ENCODE measurements at places on chromosomes 13 and 19.
A peak's percentile ranks its signal among the peaks of the same experiment; 100 is the strongest.

GRCh38 chr13:33285420-33286124 lies at the start of gene STARD13:
Gene STARD13 (minus strand): TSS chr13:33285755. CDS start chr13:33285638, 117 bp downstream.
- no peak for DNase-seq

DNA sequence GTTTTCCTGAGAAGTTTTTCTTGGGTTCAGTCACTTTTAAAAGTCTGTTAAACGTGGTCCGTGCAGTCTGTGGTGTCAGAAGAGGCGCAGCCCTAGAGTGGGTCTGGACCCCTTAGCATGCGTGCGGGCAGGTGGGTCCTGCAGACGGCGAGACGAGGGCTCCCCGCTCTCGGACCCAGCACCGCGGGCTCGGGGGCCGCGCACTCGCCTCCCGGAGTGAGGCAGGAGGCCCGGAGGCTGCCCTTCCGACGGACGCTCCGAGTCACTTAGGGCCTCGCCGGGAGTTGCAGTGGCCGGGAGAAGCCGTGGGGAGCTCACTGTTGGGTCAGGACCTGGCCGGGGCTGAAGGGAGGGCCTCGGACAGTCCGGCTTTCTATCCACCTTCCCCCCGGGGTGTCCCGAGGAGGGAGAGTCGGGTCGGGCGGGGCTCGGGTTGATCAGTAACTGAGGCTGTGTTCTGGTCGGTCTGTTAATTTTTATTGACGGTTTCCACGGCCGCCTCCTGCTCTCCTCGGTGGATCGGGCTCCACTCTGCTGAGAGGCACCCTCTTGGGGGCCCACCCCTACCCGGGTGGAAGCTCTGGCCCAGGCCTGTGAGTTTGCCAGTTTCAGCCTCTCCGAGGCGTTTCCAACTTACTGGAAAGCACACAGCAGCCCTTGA lies 1.3 kb downstream of the PTBP1 start:
- no peak for DNase-seq

GRCh38 chr19:7550987-7551761 lies 15.7 kb downstream of the PNPLA6 start:
- peak; percentile 20 for DNase-seq

DNA sequence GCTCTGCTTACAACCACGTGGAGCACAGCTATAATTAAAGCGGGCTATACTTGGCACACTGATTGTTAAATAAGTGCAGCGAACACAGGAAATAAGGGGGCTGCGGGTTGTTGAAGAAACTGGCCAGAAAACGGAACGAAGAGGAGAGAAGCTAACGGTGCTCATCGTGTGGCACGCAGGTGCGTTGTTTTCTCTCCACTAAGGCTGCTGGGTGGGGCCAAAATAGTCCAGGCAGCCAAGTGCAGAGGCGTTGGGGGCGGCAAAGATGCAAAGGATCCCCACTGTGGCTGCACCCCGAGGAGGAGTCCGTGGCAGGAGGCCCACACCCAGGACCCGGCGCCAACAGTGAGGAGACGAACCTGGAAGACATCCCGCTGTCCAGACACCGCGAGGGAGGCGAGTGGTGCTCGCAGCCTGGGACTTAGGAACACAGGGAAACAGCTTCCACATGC lies 8.1 kb upstream of the ARL11 start:
- no peak for DNase-seq

DNA sequence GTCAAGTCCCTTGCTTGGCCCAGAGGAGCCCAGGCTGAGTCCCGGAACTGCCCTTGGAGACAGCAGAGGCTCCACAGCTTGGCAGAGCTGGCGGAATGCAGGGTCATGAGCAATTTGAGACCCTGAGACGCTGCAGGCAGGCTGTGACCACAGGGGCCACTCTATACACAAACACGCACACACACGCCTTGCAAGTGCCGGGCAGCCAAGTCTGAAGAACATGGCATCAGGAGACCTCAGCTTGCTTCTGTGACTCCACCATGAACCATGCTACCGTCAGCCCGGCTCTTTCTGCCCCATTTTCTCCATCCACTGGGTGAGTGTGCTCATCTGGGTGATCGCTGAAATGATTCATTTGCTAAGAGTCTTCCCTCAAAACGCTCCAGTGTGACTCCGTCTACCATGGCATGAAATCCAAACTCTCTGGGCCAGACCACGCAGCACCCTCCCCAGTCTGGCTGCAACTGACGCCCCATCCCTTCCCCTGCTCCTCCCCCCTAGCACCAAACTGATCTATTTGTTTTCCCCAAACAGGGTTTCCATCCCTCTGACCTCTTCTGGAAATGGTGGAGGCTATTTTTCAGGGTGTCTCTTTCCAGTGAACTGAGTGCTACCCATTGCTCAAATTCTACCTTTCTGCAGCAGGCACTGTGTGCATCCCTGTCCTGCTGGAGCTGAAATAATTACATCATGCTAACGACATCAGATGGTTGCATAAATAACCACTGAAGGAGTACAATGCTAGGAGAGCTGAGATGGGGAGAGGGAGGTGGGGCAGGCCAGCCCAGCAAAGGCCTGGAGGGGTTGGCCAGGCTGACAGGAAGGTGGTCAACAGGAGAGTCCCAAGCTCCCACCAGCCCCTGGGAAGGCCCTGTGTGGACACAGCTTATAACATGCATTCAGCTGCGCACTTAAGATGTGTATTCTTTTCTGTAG lies 3.1 kb downstream of the CARS2 start:
- DNase-seq: no peak

- DNase-seq: no peak
Observed at GRCh38 chr13:40755082-40755700, 15.8 kb downstream of the MRPS31 start.

- DNase-seq: no peak
Observed at GRCh38 chr13:76635232-76636230, 250.7 kb downstream of the KCTD12 start.

DNA sequence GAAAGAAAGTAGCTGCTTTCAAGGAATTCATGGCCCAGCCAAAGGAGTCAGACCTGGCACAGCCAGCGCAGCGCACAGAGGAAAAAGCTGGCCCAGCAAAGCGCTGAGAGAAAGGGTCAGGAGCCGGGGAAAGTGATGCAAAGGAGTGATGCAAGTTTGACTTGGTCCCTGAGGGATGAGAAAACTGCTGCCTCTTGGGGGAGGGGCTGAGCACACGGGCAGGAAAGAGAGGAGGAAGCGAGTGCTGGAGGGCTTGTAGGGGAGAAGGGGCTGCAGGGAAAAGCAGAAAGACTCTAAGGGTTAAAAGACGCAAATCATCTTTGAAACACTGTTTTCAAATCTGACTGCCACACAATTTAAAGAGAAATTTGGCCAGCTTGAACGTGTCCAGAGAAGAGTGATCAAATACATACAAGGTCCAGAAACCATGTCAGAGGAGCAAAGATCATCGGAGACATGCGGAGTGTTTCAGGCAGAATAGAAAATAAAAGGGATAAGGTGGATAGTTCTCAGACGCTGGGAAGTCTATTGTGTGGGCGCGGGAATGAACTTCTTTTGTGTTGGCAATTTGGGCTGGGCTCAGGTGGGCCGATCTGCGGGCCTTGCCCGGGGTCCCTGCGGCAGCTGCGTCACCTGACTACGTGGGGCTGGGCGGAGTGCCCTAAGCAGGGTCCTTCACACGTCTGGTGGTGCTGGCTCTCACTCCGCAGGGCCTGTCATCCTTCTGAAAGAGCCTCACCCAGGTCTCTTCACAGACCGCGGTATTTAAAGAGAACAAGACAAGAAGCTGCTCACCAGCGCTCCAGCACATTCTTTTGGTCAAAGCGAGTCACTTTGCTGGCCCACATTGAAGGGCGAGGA lies 18.1 kb downstream of the N4BP2L1 start:
- no peak for DNase-seq

GRCh38 chr19:45352062-45352461 lies 11.5 kb downstream of the KLC3 start:
- no peak for DNase-seq

DNA sequence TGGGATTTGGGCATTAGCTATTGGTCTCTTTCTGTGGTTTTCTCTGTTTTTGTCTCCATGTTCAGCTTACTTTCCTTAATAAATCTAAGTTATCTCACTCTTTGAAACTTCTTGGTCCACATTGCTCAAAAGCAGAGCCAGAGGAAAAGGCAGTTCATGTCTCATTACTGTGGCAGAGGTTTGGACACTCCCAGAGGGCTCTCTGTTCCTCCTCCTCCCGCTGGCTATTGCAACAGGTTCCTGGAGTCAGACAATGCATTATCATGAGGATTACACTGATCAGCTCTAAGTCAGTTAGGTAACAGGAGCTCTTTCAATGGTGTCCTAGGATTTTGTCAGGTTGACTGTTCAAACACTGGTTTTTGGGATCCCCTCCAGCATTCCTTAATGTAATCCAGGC lies 298.8 kb downstream of the NDFIP2 start:
- no peak for DNase-seq

GRCh38 chr19:2488942-2489731 lies 13.2 kb downstream of the GADD45B start:
- DNase-seq: no peak

DNA sequence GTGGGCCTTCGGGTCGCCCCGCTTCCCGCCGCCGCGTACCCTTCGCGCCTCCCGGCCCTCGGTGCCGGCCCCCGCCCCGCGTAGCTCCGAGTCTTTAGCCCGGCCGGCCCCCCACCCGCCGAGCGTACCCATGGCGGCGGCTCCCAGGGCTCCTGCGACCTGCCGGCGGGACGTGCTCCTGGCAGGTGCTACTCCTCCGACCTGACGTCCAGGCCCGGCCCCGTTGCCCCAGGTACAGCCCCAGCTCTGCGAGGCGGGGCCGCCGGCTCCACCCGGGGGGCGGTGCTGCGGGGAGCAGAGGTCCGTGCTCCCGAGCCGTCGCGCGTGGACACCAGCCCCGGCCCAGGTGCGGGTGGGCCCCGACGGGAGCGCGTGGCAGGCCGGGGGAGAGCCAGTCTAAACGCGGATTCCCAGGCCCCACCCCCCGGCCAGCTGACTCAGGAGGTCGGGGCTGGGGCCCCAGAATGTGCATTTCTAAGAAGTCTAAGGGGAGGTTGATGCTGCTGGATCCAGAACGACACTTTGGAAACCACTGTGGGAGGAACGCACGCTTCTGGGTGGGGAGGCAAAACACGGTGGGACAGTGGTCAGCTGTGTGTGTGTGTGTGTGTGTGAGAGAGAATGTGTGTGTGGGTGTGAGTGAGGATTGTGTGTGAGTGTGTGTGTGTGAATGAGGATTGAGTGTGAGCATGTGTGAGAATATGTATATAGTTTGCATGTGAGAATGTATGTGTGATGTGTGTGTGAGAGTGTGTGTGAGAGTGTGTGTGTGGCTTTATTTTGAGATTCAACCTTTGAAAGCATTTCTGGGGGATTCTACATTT lies at the start of gene SLC15A1:
Gene SLC15A1, minus strand, starts transcription at position 206 of the 824 bp plus-strand sequence. Its CDS starts 74 bp downstream, at position 132.
- no peak for DNase-seq

DNA sequence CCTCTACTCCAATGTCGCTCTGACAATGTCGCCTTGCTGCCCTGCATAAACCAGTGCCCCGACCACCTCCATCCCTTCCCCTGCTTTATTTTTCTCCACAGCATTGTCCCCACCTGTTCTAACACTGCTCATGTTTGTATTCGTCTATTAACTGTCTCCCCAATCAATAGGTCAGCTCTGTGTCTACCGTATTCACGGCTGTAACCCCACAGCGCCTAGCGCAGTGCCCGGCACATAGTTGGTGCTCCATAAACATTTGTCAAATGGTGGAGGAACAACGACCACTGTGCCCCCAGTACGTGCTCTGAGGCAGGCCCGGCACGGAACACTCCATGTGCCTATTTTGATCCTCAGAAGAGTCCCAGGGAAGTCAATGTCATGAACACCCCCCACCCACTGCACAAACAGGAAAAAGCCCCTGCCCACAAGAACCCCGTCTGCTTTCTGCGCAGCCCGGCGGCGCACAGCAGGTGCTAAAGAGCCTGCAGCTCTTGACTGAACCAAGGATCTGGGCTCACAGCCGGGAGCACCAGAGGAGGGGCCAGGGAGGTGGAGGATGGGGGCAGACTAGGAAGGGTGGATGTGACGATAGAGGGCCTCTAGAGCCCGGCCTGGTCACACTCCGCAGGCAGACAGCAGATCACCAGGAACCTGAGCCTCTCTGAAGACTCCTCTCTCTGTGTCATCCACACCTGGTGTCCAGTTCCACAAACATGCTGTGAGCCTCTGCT lies 1.8 kb upstream of the CEACAM16 start:
- no peak for DNase-seq

- no peak for DNase-seq
Observed at GRCh38 chr19:33819506-33819879, 22.8 kb downstream of the KCTD15 start.

- DNase-seq: no peak
Observed at GRCh38 chr19:9010693-9011092, 484 bp upstream of the MUC16 start.

- DNase-seq: peak; percentile 59
Observed at GRCh38 chr19:55179606-55180484, at the start of gene SYT5. Gene SYT5 (minus strand): TSS chr19:55180289. CDS start chr19:55179041, 1,248 bp downstream.

DNA sequence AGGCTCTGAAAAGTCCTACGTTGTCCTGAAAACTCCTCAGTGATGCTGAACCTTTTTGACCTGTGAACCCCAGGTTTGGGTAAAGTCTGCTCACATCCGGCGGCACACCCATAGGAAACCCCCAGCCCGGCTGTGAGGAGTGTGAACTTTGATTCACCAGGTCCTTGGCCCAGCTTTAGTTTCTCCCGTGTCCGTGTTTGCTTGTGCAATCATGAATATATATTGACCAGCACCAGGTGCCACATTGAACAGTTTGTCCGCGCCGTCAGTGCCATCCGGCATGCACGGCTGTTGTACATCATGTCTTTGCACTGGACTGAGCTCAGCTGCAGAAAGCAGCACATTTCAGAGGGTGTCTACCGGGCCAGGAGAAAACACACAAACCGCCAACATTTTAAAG lies 45.3 kb downstream of the NFIC start:
- no peak for DNase-seq

GRCh38 chr13:23696610-23697009 lies 126.4 kb downstream of the TNFRSF19 start:
- DNase-seq: no peak

DNA sequence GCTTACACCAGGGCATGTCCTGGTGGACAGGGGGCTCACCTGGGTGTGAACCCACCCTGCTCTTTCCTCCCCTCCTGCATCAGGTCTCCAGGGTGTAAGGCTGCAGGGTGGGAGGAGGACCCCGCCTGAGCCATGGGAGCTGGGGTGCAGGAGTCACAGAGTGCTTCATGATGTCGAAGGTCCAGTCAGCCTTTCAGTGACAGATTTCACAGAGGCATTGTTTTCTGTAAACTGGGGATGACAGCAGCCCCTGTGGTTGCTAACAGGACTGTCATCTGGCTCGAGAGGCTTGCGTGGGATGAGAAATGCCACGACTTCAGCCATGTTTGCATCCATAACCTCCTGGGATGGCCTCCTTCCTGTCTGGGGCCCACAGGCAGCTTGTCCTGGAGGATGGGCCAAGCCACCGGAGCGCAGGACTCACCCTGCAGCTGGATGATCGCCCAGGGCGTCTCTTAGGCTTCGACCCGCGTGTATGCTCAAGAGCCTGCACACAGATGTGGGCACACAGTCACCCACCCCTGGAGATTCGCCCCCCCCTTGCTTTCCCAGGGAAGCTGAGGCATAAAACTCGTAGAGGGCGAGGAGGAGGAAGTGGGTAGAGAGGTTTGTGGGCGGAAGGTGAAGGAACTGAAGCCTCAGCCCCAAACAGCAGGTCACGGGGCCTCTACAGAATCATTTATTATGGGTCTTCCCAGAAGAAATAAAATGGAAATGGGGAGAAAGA lies 4.9 kb downstream of the NANOS3 start:
- DNase-seq: peak; percentile 49
